Caki2 (cell line): ENCODE measurements at places on chromosomes 13 and 19.

GRCh38 chr13:75370774-75371173, 111.2 kb downstream of the TBC1D4 start:
- no peak for DNase-seq

GRCh38 chr13:94706843-94707399, 5.4 kb downstream of the SOX21 start:
- DNase-seq: no peak

DNA sequence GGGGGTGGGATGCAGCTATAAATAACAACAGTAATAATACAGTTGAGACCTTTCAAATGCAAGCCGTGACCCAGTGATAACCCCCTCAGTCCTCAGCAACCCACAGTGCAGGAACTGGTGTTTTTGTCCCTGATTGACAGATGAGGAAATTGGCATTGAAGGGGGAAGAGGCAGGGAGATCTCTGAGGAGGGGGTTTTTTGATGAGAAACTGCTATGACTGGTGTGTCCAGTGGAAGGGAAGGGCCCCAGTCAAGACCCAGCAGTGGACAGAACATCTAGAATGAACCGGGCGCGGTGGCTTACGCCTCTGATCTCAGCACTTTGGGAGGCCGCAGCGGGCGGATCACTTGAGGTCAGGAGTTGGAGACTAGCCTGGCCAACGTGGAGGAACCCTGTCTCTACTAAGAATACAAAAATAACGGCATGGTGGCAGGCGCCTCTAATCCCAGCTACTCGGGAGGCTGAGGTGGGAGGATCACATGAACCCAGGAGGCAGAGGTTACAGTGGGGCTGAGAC, 1.9 kb downstream of the MAP1S start:
- DNase-seq: no peak

DNA sequence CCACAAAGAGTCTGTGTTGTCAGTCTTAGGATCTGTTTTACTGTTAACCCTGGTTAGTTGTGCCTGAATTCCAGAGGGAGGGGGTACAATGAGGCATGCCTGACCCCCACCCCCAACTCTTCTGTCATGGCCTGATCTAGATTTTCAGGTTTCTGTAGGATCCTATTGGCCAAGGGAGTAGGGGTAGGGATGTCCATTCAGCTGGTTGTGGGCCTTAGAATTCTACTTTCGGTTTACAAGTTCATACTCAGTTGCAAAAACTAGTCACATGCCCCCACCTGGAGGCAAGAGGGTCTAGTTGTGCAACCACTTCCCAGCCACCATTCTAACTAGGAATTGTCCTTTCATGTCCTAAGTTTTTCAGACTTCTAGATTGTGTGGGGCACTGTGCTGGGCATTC, 94.3 kb upstream of the MBNL2 start:
- DNase-seq: no peak

GRCh38 chr19:55447421-55448174, 4.5 kb upstream of the SHISA7 start:
- peak; percentile 52 for DNase-seq

GRCh38 chr19:23956051-23956450, 41.4 kb downstream of the ZNF726 start:
- no peak for DNase-seq

DNA sequence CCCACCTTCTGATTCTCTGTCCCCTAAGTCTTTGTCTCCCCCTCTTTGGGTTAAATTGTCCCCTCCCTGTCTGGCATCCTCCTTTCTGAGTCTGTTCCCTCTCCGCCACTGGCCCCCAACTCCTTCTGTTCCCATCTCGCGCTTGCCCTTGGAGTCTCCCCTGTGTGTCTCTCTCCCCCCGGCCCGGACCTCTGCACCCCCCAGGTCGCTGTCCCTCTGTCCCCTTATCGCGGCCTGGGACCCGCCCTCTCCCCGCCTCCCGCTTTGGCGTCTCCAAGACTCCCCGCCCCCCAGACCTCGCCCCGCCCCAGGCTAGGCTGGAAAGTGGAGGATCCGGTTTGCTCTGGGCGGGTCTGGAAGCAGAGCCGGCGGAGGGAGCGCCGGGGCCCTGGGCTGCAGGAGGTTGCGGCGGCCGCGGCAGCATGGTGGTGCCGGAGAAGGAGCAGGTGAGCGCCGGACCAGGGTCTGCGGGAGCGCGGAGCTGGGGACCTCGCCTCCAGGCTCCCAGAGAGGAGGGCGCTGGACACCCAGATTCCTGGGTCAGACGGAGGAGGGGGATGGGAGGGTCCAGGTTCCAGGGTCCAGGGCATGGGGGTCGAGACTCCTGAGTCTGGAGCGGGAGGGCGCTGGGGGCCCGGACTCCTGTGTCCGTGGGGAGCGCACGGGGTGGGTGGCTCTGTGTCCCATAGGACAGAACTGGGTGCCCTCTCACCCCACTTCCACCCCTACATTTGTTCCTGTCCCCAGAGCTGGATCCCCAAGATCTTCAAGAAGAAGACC, at the start of gene TRPM4:
Gene TRPM4, plus strand, starts transcription at position 348 of the 780 bp plus-strand sequence. Its CDS starts 75 bp downstream, at position 423.
- DNase-seq: peak; percentile 72

DNA sequence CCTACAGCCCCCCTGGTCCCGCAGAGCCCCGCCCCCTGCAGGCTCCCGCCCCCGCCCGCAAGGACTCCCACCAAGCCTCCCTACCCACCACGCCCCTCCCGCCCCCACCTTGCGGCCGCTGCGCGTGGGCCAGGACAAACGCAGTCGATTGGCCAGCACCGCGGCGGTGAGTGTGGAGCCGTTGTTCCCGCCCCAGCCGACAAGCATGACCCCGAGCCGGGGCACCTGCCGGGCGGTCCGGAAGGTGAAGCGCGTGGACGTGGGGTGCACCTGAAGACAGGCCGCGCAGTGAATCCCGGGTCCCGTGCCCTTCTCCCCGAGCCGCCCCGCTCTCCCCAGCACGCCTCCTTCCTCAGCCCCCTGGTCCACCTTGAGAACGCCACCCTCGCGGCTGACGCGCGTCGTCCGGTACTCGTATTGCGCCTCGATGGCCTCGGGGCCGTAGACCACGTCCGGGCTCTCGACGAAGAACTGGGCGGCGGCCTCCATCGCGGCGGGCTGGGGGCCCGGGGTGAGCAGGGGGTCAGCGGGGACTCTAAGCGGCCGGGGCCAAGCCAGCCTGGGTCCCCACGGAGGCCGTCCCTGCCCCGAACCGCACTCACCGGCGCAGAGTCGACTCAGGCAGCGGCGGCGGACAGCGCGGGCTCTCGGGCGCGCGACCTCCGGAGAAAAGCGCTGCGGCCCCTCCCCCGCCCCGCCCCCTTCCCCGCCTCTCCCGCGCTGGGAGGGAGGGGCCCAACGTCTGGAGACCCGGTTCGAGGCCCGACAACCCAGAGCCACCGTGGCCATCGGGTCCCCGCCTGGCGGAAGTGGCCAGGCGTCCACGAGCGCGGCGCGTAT, at the start of gene ISYNA1:
Gene ISYNA1, minus strand, starts transcription at position 643 of the 840 bp plus-strand sequence. Its CDS starts 154 bp downstream, at position 489.
- peak; percentile 76 for DNase-seq

DNA sequence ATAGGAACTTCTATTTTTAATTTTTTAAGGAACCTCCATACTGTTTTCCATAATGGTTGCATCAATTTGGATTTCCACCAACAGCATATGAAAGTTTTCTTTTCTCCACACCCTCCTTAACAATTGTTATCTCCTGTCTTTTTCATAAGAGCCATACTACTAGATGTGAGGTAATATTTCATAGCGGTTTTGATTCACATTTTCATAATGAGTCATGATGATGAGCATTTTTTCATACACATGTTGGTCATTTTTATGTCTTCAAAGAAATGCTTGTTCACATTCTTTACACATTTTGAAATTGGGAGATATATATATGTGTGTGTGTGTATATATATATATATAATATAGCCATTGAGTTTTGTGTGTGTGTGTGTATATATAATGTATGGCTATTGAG, 420.3 kb upstream of the PCDH9 start:
- no peak for DNase-seq
